K562 (cell line): ENCODE measurements at places on chromosomes 3 and 15.

GRCh38 chr15:47924381-47924780 is 196.4 kb upstream of the SLC24A5 start:
- no peak overlapping the region for H3K4me3 ChIP-seq
- no peak overlapping the region for H3K27ac ChIP-seq
- H3K27me3 ChIP-seq, result no peaks in the 10 kb centered on the region
- H3K36me3 ChIP-seq, result no peaks in the 10 kb centered on the region
- no peak for DNase-seq
- H3K4me1 ChIP-seq, result no peaks in the 10 kb centered on the region

DNA sequence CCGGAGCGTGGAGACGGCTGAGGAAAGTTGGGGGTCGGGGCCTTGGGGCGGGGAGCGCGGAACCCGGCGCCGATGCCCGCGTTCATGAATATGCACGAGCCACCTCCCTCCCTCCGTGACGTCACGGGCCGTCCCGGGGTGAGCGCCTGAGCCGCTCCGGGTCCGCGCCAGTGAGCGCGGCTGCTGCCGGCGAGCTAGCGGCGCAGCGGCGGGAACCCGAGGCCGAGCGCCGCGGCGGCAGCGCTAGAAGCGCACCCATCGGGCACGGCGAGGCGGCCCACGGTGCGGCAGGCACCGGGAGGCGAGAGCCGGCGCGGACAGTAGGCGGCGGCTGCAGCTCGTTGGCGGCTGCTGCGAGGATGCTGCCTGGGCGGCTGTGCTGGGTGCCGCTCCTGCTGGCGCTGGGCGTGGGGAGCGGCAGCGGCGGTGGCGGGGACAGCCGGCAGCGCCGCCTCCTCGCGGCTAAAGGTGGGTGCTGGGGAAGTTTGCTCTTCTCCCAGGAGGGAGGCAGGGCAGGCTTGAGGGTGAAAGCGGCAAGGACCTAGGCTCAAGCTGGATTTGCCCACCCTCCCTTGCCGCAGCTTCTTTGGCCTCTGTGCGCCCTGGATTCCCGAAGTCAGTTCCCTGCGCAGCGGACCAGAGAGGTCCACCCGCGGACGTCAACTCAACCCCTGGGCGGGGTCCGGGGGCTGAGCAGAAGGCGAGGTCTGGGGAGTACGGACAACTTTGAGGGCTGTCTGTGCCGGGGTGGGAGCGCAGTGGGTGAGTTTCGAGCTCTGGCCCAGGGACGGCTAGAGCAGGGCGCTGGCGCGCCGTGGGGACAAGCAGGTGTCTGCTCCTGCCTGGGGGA is at the start of gene CLSTN2:
TSS of gene CLSTN2 (plus strand) at position 170 of the 850 bp plus-strand sequence.
- H3K4me3 ChIP-seq, result no peak within 1 kb of the TSS
- peaks cover 15% of the 10 kb centered on the region for H3K4me1 ChIP-seq
- H3K27ac ChIP-seq, result no peak within 1 kb of the TSS
- 0 out of 3 replicates have a peak, but pooled peaks cover 3% of the 10 kb centered on the region for H3K27me3 ChIP-seq

DNA sequence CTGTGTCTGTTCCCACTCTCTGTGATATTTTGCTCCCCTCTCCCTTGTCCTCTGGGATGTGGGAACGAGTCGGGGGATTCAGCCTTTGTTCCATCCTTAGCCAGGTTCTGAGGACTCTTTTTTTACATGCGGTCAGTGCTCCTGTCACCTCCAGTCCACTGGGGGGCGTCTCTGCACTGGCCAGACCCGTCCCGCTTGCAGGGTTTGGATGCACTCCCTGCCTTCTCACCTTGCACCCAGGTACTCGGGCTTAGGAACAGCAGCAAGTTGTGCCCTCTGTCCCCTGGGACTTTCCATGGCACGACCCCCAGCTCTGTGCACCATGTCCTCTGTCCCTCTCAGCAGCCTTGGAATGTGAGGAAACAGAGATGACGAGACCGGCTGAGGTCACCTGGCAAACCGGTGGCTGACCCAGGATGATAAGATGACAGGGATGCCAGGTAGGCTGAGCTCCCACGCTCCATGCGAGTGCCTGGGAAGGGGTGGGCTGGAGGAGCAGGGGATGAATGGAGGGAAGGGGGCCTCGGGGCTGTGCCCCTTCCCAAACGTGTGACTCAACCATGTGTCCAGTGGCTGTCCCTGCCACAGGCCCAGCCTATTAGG is 27.3 kb upstream of the FGD5 start:
- no peak overlapping the region for H3K4me3 ChIP-seq
- H3K36me3 ChIP-seq, result no peaks in the 10 kb centered on the region
- peaks cover 16% of the 10 kb centered on the region; the same call in 1 of the 3 replicates for H3K27me3 ChIP-seq
- no peak overlapping the region for H3K27ac ChIP-seq
- peak; percentile 80 for DNase-seq
- H3K4me1 ChIP-seq, result no peaks in the 10 kb centered on the region; the same call in 1 of the 2 replicates

DNA sequence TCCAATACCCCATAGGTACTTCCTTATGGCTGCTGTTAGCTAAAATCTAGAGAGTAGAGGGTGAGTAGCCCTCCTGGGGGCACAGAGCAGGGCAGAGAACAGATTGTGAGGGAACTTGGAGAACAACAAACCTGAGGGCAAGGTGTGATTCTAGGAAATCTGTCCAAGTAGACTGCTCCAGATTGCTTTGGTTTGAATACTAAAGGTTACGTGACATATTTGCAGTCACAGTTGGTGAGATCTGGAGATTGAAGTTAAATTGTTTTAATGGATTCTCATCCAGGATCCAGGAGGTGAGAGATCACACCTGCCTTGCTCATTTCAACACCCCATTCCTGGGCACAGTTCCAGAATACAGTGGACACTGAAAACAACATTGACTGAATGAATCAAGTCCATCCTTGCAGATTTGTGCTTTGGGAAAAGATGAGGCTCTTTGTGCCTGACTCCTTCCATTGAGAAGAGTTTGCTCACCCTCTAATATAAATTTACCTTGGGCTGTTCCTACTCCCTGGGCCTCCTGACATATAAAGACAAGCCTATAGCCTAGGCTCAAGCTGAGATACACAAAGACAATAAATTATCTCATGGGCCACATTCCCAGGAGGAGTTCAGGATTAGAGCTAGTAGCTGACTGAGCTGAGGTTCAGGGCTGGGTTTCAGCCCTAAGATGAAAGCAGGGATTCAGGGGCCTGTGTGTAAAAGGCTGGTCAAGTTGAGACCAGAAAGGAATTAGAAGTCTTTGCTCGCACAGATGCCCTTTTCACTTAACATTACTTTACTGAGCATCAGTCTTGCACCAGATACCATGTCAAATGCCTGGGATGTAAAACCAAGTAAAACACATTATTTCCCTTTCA is 400.9 kb upstream of the MCTP2 start:
- no peak overlapping the region for H3K4me3 ChIP-seq
- no peak overlapping the region for H3K27ac ChIP-seq
- no peaks in the 10 kb centered on the region for H3K4me1 ChIP-seq
- no peaks in the 10 kb centered on the region for H3K27me3 ChIP-seq
- no peaks in the 10 kb centered on the region for H3K36me3 ChIP-seq

DNA sequence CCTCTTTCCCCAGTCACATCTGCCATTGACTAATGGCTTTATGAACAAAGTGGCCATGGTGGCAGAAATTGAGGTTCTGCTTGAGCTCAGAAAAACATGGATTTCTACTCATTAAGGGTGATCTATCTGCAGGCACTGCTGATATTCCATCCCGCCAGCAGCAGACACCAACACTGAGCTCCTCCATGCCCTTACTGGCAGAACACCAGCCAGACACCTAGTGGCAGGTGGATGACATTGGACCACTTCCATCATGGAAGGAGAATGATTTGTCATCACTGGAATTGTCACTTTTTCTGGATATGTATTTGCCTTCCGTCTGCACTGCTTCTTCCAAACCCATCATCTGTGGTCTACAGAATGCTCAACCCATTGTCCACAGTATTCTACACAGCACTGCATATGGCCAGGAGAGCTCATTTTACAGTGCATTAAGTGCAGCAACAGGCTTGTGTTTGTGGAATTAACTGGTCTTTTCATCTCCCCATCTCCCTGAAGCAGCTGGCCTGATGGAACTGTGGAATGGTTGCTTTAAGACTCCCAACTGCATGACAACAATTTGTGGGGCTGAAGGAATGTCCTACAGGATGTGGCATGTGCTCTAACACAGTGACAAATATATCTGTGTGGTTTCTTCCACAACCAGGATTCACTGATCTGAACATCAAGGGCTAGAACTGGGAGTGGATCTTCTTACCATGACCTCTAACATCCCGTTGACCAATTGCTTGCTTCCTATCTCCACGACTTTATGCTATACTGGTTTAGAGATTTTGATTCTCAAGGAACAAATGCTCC is 103.4 kb downstream of the WNT7A start:
- no peaks in the 10 kb centered on the region for H3K4me1 ChIP-seq
- no peak for DNase-seq
- H3K27ac ChIP-seq, result no peak overlapping the region
- H3K27me3 ChIP-seq, result peaks cover 7% of the 10 kb centered on the region; the same call in 2 of the 3 replicates
- no peak overlapping the region for H3K4me3 ChIP-seq
- H3K36me3 ChIP-seq, result no peaks in the 10 kb centered on the region

GRCh38 chr3:107579371-107579770 is 56.6 kb downstream of the BBX start:
- no peaks in the 10 kb centered on the region for H3K36me3 ChIP-seq
- H3K27me3 ChIP-seq, result no peaks in the 10 kb centered on the region
- no peak overlapping the region for H3K27ac ChIP-seq
- DNase-seq, result no peak
- no peaks in the 10 kb centered on the region for H3K4me1 ChIP-seq
- no peak overlapping the region for H3K4me3 ChIP-seq

GRCh38 chr3:87541723-87542122 is 265.3 kb upstream of the POU1F1 start:
- no peaks in the 10 kb centered on the region for H3K4me1 ChIP-seq
- no peak for DNase-seq
- H3K27me3 ChIP-seq, result no peaks in the 10 kb centered on the region

DNA sequence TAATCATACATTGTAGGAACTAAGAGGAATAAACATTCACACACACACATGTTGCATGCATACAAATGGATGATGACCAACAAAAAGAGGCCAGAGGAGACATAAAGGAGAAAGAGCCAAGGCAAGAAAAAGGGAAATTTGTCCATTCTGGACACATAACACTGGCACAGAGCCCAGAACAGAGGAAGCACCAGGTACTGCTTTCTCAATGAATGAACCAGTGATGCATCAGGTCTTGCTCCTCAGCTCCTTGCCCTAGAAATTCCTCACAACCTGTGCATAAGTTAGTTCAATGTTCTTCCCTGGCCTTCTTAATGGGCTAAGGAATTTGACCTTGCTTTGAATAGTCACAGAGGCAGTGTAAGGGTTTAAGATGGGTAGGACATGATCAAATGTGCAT is 270.3 kb downstream of the ERC2 start:
- no peak for DNase-seq
- no peak overlapping the region for H3K27ac ChIP-seq
- H3K27me3 ChIP-seq, result no peaks in the 10 kb centered on the region
- H3K36me3 ChIP-seq, result no peaks in the 10 kb centered on the region

DNA sequence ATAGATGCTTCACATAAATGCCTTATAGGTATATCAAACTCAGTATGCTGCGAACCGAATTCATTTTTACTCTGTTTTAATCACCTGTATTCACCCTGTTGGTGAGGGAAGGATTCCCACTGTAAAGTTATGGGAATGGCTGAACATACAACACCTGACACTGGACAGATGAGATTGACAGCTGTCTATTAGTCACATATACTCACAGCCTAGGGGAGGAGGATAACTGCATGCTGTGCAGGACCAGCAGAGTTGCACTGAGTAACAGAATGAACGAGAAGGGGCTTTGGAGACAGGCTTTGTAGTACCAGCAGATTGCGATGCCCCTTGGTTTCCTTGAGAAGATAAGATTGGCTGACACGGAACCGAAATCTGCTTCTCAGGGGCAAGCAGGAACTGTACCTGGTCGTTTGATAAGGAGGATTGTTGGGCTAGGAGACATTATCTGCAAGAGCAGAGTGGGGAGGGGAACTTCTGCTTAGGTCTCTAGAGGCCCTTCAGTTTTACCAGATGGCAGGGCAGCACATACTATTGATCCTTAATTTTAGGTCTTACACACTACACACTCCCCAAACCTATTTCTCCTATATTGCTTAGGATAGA is 43.5 kb upstream of the SLC22A13 start:
- peak; percentile 76 for DNase-seq
- peaks cover 56% of the 10 kb centered on the region for H3K36me3 ChIP-seq
- no peaks in the 10 kb centered on the region for H3K27me3 ChIP-seq

GRCh38 chr3:62281726-62282125 is 91.6 kb downstream of the FEZF2 start:
- no peak for DNase-seq
- H3K4me3 ChIP-seq, result no peak overlapping the region
- H3K4me1 ChIP-seq, result no peaks in the 10 kb centered on the region
- no peaks in the 10 kb centered on the region for H3K36me3 ChIP-seq

DNA sequence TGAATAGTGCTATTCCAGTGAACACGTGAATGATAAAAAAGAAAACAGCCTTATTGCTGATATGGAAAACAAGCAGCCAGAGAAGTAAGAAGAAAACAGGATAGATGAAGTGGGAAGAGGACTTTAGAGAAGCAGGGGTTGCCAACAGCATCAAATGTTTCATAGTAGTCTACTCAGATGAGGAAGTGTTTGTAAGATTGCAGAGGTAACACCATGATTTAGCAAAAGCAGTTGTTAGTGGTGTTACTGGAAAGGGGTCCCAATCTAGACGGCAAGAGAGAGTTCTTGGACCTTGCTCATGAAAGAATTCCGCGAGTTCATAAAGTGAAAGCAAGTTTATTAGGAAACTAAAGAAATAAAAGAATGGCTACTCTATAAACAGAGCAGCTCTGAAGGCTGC is 108.8 kb upstream of the MCTP2 start:
- H3K4me1 ChIP-seq, result no peaks in the 10 kb centered on the region
- H3K4me3 ChIP-seq, result no peak overlapping the region
- no peaks in the 10 kb centered on the region for H3K27me3 ChIP-seq
- no peak for DNase-seq
- no peak overlapping the region for H3K27ac ChIP-seq

- no peak overlapping the region for H3K27ac ChIP-seq
- H3K4me1 ChIP-seq, result no peaks in the 10 kb centered on the region
- no peak for DNase-seq
Observed at GRCh38 chr3:16179771-16180736, 5.6 kb downstream of the GALNT15 start.
